Coronary artery (tissue), 2 donors: ENCODE measurements at places on chromosomes 5 and 9.

GRCh38 chr9:89462199-89462598 is 35.7 kb downstream of the SEMA4D start:
- no peak for DNase-seq

DNA sequence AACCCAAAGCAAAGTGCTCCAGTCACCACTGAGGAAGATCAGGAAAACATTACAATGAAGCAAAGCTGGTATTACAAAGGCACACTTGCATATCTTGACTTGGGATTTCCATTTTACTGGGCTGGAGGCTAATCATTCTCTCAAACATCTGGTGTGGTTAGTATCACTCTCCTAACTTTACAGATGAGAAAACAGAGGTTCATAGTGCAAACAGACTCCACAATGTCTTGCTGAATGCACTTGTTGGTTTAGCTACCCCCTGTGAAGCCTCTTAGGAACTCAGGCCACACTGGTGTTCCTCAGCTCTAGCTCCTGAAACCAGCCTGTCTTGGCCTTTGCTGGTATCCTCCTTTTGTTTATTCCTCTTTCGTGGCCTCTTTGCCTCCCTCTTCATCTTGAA is 29.5 kb upstream of the SMAD5 start:
- no peak for DNase-seq

DNA sequence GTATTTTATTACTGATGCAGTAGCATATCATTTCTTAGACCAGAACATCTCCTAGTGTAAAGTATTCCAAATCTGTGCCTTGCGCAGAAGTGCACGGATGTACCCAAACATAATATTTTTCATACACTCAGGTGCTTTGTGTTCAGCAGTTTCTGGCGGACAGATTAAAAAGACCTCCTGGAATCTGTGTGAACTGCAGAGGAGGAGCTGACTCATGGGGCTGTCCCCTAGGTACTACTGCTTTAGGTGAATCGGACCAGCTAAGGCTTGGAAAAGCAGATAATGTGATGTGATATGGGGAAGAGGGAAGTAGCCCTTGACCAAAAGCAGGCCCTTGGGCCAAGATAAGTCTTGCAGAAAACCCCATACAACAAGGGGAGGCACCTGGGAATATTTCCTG is 310.1 kb downstream of the PLK2 start:
- DNase-seq: no peak

DNA sequence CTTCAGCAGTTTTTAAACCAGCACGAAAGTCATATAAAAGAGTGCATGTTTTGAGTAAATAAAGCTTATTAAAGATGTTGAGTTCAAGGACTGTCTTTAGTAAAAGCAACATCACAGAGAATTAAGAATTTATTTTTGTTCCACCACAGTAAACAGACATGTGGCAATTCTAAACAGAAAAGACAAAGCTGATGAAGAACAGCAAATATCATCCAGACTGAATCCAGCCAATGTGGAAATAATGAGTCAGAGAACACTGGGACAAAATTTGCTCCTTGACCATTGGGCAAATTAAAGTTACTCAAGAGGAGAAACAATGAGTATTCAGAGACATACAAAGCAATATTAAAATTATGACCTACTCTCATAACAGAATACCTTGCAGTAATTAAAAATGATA is 28.8 kb downstream of the OR2K2 start:
- DNase-seq: no peak

DNA sequence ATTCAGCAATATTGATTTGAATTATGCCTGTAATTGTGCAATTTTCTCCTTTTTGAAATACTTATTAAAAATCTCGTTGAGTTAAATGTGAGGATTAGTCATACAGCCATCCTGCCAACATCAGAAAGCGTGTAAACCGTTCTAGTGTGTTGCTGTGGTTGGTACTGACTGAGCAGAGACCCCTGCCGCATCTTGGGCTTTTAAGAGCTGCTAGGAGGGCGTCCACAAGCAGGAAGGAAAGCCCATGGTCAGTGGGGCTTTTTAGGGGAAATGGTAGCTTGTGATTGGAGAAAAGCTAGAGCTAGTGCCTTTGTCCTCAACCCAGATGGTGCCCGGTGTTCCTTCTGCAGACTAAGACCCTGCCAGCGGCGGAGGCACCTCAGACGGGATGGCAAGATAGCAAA is 1.3 kb downstream of the SDHA start:
- no peak for DNase-seq

DNA sequence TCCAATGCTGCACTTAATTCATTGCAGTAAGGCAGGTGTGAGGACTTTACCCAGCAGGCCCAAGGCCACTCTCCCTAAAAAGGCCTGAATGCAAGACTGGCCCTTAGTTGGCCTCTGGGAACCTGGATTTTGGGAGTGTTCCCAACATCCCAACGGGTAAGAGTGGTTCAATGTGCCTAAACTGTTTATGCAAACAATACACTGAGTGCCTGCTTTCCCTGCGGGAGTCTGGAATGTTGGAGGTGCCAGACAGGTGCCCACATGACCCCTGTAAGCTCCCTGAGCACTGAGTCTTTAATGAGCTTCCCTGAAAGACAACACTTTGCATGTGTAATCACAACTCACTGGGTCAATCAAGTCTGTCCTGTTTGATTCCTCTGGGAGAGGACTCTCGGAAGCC is 37.4 kb downstream of the NSUN2 start:
- DNase-seq: no peak

- no peak for DNase-seq
Measured at GRCh38 chr5:112196584-112196983, 222.5 kb downstream of the EPB41L4A start.

GRCh38 chr5:126961128-126961527 is 69.2 kb downstream of the MARCHF3 start:
- no peak for DNase-seq

- no peak for DNase-seq
Measured at GRCh38 chr5:87410931-87411330, 1.8 kb downstream of the CCNH start.

DNA sequence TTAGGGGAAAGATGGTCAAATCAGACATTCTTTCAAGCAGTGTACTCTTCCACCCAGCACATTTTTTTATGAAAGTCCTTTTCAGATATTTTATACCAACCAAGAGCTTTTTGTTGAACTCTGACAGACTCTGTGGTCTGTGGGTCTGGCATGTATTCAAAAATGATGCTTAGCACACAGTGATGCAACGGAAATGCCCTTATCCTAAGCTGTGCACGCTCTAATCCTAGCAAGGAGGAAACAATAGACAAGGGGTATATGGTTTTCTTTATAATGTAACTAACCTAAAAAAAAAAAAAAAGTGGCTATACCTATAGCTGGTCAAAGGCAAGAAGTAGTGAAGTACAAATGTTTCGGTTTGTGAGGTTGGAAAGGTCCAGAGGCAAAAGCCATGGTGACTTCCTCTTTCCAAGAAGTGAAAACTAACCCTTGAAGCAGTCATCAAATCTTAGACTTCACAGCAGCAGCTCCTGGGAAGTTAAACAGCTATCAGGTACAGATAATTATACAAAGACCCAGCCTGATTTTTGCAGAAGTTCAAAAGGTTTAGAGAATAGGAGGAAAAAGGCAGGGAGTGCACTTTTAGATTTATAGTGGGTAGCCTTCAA is 82.5 kb downstream of the SEMA6A start:
- DNase-seq: no peak

DNA sequence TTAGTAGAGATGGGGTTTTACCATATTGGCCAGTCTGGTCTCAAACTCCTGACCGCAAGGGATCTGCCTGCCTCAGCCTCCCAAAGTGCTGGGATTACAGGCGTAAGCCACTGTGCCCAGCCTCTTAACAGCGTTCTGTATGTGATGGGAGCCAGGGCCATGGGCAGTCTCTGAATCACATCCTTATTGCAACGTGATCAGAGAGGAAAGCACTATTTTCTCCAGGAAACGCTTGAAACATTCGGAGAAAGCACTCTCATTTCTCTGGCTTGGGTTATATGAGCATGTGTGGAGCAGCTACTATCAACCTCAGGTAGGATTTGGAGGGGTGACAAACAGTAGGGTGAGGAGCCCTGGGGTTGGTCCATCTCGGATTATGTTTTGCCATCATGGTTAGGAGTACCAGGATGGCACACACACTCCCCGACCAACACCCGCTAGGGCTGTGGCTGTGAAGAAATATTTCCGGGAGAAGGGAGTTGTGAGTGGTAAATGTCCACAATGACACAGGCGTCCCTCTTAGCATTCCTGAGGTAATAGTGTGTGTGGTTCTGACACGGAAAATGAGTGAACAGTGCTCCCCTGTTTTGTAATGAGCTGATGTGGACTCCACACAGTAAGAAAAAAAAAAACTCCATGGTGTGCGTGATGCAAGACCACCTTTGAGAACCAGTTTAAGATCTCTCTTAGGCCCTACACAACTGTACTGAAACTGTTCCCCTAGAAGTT is 406.2 kb upstream of the ZNF608 start:
- no peak for DNase-seq

GRCh38 chr5:178474562-178475184 is 115.5 kb downstream of the COL23A1 start:
- DNase-seq: no peak

- DNase-seq: no peak
Measured at GRCh38 chr5:147613359-147613758, 103.5 kb upstream of the DPYSL3 start.

- DNase-seq: no peak
Measured at GRCh38 chr9:20620650-20621470, 1.4 kb downstream of the MLLT3 start.

GRCh38 chr5:6551287-6551954 is 81.4 kb downstream of the NSUN2 start:
- no peak for DNase-seq

DNA sequence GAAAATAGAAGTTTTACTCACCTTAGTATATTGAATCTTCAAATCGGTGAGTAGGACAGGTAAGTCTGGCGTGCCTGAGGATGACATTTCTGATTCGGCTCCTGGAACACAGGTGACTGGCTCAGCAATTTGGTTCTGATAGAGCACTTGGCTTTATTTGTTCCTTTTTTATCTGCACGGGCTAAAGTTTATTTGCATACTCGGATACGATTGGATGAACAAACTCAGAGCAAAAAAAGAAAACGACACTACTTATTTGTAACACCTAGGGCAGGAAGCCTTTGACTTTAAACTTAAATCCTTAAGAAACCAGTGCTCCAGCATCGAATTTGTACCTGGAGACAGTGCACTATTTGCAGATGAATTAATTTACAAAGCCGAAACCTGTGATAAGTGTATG is at the start of gene ALDH1A1:
Gene ALDH1A1 (minus strand): TSS at position 140 of the 400 bp plus-strand sequence. CDS start 53 bp downstream, at position 87.
- DNase-seq: no peak

- no peak for DNase-seq
Measured at GRCh38 chr5:180259260-180259611, 32.6 kb downstream of the MAPK9 start.

GRCh38 chr9:134224567-134225093 is 60.3 kb upstream of the RNU6ATAC start:
- no peak for DNase-seq

DNA sequence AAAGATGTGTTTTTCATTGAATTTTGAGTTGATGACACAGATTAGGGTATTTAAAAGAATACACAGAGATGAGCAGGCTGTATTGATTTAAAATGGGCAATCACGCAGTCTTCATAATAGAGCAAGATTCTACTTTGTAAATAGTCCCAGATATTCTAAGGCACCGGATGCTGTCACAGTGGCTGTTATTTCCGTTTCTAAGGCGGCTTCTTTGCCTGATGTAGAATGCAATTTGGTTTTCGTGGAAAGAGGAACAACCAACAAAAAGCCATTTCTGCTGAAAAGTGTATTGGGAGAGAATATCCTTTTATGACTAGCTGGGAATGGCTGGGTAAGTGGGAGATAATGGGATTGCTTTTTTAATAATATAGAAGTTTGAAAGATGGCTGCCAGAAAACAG is 17.5 kb downstream of the PRKACG start:
- no peak for DNase-seq

- DNase-seq: no peak
Measured at GRCh38 chr9:119639287-119639955, 270.2 kb upstream of the BRINP1 start.

DNA sequence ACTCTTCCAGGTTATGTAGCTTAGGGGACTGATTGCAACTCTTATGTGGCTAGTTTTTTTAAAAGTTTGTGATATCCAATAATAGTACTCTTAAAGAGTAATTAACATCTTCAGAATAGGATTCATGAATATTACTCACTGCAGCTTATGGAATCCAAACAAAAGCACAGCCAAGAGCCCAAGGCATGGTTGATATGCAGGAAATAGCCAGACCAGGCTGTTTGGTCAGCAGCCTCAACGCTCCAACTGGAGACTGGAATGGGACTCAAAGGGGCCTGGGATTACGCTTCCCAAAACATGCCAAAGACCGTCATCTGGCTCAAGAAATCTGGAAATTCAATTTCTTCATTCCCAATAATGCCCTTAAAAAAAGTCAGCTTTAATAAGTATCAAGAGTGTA is 268.6 kb downstream of the SEC61B start:
- no peak for DNase-seq

- no peak for DNase-seq
Measured at GRCh38 chr5:75020016-75020656, 32.2 kb downstream of the GCNT4 start.

- no peak for DNase-seq
Measured at GRCh38 chr5:134142052-134142451, 27.6 kb downstream of the TCF7 start.

GRCh38 chr5:95519681-95520080 is 35.1 kb downstream of the SKIC3 start:
- DNase-seq: no peak

GRCh38 chr9:120265791-120266190 is 314.2 kb downstream of the CDK5RAP2 start:
- no peak for DNase-seq

DNA sequence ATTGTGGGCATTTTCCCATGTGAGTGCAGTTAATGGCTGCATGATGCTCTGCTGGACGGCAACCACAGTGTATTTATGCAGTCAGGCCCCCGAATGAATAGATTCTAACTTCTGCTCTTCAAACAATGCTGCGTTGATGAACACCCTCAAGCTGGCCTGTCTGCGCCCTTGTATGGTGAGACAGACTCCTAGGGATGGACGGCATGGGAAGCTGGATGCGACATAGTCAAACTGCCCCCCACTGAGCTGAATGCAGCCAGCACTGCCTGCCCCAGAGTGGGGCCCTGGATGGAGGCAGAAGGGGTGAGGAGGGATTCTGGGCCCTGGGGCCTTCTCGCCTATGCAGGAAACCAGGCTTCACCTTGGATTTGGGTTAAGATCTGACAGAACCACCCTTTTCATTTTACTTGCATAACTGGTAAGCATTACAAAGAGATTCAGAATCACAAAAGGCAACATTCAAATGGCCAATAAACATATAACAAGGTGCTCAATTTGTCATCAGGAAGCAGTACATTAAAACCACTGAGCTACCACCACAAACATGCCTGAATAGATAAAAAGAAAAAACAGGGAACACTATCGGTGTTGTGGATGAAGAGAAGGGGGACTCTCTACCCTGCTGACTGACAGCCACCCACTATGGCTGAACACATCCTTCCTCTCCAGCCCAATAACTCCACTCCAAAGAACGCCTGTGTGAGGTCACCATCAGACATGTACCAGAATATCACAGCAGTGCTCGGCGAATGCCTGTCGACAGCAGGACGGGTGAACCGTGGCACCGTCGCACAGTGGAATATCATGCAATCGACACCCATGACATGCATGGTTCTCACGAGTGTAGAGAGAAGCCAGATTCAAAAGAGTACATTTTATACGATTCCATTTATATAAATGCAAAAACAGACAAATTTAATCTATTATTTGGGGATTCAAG is 79.1 kb downstream of the RAPGEF1 start:
- DNase-seq: peak; percentile 55
